Foreskin fibroblast (primary cell): ENCODE measurements at places on chromosomes 1 and 21.

- DNase-seq, result no peak
Observed at GRCh38 chr1:30250338-30250983, 472.9 kb downstream of the MATN1 start.

DNA sequence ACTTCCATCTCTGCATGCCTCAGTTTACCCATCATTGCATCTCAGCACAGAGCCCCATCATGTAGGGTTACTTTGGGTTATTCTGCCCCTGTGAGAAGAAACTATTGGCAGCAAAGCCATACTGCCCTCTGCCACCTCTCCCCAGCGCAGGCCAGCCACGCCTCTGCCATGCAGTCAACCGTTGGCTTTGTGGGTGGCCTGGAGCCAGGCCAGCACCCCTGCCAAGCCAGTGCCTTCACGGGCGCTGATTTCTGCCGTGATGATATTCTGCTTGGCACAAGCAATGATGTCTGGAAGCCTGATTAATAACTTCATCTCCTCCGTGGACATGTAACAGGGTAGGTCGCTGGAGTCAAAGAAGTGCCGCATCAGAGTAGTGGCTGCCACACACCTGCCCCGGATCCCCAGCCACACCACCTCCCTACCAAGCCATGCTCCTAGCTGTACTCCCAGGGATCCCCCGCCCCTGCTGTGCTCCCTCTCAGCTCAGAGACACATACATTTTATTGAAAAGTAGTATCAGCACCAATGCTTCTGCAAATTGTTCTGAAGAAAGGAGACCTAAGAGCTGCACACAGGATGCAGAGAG is 15.0 kb upstream of the CEP85 start:
- no peak for DNase-seq

GRCh38 chr1:167294528-167294927 is 73.8 kb downstream of the POU2F1 start:
- no peak for DNase-seq

- DNase-seq, result no peak
Observed at GRCh38 chr21:33461538-33462250, 18.1 kb downstream of the TMEM50B start.

DNA sequence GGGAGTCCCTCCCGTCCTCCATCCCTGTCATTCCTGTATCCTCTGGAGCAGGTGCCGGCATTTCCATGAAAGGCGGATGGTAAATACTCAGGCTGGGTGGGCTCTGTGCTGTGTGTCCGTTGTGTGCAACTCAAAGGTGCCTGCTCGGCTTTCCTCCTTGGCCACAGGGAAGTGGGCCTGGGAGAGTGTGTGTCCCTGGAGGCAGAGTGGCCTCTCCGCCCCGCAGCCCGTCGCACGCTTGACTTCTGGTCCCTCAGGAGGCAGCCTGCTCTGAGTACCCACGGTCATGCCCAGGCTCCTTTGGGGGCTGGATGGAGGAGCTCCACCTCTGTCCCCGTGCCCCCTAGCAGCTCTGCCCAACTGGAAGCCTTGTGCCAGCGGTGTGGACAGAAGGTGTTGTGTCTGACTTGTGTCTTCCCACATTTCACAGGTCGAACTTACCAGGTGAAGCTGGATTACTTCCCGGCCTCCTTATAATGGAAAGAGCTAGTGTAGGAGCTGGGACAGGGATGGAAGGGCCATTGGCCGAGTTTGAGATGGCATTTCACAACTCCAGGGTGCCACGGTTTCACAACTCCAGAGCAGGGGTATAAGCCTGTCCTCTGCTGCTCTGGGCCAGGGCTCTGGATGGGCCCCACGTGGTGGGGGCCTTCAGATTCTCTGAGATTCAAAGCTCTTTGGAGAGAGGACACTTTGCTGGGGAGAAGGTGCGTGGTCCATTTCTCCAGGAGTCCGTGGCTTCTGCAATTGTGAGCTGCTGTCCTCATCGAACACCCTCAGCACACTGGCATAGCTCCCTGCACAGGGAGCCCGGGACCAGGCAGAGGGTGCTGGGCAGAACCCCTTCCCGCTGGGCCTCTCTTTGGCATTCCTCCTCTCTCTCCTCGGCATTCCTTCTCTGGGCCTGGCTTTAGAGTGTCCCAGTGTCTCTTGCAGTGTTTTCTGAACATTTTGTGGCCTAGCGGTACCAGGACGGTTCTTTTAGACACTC is 152.7 kb upstream of the COL6A1 start:
- no peak for DNase-seq

DNA sequence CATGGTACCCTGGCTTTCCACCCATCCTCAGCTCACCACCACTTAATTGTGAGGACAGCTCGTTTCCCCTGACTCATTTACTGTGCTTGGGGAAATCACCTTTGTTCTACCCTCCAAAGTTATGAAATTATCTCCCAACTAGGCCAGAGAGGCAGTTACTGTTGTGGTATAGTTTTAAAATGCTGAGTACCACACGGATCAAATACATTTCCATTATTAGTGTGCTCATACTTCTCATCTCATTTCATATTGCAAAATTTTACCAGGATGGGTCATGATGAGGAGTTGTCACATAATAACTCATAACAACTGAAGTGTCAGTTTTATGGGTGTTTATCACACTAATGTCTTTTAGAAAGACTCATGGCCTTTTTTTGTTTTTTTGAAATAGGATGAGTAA is 9.2 kb upstream of the OR2B11 start:
- DNase-seq, result no peak

DNA sequence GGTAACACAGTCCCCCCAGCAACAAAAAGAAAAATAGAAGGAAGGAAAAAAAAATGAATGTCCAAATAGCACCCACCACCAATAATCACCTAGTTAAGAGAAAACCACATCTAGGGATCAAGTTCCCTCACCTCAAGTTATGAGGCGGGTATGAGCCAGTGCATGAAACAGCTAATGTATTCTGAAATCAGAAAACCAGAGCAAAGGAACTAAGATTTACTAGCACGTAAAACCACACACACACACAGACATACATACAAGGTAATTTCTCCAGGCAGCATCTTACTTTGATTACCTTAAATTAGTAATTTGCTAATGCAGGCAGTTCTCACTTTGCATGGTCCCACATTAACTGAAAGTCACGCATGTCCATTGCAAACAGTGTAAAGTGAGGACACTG is 109.8 kb downstream of the HLCS start:
- no peak for DNase-seq

GRCh38 chr1:107058245-107059032 is 2.0 kb downstream of the PRMT6 start:
- DNase-seq, result no peak

- DNase-seq, result no peak
Observed at GRCh38 chr1:243851257-243851756, 1.3 kb upstream of the AKT3 start.

GRCh38 chr1:162233066-162233465 is 143.6 kb downstream of the SPATA46 start:
- DNase-seq, result no peak

DNA sequence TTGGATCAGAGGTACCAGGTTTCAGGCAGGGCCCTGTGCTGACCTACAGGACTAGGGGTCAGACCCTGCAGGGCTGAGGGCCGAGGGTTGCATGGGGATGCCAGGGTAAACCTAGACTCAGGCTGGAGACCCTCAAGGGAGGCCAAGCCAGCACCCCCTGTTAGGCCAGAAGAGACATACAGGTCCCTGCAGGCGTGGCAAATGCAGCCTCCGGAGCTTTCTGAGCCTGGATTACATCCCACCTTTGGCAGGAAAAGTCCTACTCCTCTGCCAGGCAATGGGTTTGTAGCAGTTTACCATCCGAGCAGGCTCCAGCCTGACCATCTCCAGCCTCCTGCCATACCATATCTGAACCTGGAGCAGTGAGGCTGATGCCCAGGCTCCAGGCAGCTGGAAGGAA is 425.3 kb downstream of the NPHP4 start:
- DNase-seq, result no peak

DNA sequence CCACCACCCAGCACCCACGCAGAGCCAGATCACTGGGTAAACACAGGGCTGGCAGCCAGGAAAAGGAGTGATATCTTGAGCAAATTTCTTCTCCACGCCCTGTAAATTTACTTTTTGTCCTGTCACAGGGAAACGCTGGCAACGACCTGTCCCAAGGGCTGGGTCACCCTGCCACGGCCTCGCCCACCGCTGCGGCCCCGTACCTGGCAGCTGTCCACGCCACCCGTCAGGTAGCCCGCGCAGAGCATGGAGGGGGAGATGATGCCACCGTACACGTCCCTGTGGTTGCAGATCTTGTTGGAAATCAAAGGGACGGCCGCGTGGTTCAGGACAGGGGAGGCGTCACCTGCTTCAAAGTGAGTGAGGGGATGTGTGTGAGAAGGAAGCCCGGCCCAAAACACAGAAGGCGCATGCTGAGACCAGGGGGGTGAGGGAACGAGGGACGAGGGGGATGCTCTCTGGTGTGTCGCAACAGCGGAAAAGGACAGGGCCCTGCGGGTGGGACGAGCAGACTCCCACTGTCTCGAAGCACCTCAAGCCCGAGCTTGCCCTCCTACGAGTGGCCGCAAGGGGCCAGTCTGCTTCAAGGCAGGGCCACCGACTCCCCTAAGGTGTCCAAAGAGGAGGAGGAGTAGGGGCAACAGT is 10.1 kb upstream of the TFF1 start:
- DNase-seq, result no peak

- DNase-seq, result peak; percentile 33
Observed at GRCh38 chr21:45634511-45635183, 8.9 kb upstream of the PCBP3 start.

GRCh38 chr1:60436186-60436585 is 362.6 kb upstream of the C1orf87 start:
- DNase-seq, result no peak

DNA sequence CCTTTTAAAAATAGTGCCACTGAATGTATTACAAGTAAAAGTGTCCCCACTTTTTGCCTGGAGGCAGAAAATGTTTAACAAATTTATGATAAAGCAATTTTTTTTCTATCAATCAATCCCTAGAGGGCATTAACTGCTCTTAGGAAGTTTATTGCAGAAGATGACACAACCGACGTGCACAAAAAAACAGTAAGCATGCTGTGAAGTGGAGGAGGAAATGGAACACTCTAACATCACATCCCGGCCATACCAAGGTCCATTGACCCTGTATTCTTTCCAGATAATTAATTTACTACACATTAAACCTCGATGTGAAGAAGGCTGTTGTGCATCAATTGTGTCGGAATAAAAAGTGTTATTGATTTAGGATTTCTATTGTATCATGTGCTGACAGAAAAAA is 264.9 kb upstream of the NR5A2 start:
- DNase-seq, result no peak

DNA sequence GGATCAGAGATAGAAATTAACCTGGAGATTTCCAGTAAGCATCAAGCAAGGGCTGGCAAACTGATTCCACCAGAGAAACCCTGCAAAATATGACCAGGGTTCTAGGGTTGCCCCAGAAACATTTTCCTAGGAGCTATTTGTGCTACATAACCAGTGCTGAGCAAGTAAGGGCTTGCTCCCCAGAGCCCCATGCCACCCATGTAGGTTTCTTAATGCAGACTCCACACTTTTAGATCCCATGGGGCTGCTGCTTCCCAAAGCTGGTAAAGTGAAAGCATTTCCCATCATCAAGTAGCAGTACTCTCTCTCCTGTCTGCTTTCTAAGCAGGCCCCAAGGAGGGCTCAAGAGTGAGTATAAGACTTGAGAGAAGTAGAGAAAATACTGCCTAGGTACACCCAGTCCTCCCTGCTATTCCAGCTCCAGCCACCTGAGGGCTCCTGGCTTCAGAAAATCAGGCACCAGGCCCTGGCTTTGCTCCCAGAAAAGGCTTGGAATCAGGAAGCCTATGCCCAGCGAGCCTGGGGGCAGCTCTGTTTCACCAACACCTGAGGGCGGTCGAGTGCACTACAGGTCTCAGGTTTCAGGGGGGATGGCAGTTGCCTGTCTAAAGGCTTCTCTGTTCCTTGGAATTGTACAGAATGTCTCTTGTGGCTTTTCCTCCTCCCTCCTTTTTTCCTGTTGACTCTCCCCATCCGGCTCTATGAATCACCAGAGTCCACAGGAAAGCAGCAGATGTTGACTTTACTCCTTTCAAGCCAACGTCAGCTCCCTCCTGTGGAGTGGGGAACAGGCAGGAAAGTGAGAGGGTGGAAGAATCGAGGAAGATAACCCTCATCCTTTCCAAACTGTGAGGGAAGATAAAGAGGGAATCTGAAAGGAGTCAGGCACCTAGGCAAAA is 6.2 kb upstream of the ANKRD35 start:
- DNase-seq, result peak; percentile 100
